ENCODE measurements at places on chromosomes 11 and 22.

DNA sequence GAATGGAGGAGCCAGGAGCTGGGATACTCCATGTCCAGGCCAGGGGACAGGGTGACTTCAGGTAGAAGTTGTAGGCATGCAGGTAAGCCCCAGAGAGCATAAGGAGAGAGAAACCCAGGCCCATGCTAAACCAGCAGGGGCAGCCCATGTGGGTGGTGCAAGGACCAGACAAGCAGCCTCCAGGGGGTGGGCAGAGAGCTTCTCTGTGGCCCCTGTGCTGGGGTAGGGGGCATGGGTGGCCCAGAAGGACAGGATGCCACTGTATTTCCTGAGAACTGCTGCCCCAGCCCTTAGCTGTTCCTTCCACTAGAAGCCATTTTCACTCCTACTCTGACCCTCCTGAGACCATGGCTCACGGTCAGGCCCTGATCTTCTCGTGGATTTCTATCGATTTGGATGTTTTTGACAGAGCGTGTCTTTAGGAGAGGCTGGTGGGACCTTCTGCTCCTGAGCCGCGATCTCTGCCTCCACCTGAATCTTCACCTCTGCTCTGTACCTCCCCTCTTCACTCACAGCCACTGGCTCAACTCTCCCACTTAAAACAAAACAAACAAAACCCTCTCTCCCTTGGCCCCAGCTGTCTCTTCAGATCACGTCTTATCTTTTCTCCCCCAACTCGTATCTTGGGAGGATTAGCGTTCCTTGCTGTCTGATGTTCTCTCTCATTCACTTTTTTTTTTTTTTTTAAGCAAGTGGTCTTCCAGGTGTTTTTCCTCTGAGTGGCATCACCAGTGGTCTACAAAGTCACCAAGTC, 112.2 kb downstream of the NECTIN1 start:
- no peak for DNase-seq

DNA sequence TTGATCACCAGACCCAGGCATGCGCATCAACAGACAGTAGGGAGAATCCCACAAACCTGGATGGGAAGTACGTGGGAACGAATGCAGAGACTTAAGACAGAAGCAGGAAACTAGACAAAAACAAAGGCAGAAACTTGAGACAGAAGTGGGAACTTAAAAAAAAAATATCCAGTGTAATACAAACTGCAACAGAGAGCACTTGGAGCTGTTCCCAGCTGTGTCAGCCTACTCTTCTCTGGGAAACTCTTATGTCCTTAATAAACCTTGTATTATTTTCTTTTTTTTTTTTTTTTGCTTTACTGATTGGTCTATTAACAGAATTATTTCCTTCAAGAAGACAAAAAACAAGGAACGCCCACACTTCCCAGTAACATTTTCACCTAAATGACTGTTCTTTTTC, 1818.1 kb upstream of the RAG2 start:
- no peak for DNase-seq

GRCh38 chr11:75586395-75586794, 24.3 kb downstream of the SERPINH1 start:
- no peak for DNase-seq

DNA sequence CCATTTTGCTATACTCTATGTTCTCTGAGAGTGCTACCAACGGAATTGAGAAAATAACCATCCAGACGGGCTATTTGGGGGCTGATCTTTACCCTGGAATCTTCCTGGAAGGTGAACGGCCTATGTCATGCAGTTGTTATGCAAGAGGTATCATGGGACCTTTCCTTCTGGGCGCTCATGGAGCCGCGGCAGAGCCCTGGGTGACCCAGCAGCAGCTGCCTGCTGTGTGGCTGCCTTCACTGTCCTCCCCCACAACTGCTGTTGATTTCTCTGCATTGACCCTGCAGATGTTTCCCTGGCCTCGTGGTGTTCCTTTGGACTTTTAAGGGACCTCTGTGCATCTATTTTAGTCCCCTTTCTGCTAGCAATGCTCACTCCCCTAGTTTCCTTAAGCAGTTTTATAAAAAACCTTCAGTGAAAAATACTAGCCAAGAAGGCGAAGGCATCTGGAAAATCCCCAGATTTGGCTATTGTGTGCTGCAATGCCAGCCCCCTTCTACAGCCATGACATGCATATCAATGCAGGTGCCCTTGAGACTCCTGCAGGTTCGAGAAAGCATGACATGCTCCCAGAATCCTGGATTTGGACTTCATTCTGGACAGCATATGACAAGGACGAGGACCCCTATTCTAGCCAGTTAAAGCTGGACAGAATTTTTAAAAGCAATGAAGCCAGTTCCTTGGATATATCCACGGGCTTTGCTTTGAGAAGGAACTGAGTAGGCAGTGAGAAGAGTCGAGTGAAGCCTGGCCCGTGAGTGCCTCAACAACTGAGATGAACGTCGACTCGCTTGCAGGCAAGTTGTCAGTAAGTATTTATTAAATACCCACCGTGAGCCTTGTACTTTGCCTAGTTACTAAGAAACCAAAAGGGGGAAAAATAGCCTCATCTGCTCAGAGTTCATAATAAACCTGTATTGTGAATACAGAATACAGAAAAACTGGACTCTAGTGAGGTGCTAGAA, at the start of gene SLC25A18:
TSS of gene SLC25A18 (plus strand) at position 593 of the 965 bp plus-strand sequence. CDS start 16,447 bp downstream, outside the sequence.
- no peak for DNase-seq

DNA sequence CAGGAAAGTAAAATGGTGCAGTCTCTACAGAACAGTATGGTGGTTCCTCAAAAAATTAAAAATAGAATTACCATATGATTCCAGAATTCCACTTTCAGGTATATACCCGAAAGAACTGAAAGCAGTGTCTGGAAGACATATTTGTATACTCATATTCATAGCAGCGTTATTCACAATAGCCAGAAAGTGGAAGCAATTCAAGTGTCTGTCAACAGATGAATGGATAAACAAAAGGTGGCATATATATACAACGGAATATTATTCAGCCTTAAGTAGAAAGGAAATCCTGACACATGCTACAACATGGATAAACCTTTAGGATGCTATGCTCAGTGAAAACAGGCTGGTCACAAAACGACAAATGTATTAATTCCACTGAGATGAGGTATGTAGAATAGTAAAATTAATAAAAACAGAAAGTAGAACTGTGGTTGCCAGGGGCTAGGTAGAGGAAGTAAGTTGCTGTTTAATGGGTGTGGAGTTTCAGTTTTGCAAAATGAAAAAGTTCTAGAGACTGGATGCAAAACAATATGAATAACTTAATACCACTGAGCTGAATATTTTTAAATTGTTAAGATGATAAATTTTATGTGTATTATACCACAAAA, 14.5 kb downstream of the SAA1 start:
- no peak for DNase-seq

DNA sequence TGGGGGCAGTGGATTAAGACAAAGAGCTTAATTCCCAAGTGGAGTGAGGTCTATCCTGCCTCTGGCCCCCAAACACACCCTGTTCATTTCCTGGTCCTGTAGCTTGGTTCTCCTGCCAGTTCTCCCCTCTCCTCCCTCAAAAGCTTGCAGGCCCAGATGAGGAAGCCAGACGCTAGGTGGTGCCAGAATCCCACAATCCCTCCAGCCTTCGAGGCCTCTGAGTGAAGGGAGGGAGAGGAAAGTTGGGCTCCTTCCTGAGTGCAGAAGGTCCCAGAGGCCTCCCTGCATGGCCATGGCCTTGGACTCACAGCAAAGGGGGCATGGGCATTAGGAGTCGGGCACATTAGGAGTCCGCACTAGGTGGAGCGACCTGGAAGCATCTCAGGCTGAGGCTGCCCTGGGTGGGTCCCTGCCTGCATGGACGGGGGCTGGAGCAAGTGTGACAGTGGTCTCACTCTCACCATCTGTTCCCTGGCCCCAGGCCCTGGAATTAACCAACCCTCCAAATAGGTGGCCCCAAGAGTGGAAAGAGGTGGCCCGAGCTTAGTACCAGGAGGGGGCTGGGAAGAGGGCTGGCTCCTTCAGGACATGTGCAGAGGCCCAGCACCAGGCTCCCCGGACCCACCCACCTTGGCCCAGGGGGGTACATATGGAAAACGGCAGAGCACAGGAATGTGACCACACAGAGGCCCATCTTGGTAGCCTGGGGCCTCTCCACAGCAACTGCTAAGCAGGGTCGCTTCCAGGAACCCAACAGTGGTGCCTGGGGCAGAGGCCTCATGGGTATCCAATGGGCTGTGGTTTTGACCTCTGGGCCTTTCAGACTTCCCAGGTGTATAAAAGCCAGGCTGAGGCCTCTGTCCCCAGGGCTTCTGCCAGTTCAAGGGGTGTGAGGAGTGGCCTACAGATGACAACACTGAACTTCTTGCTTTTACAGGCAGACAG, 5.2 kb downstream of the FXYD2 start:
- DNase-seq = no peak

DNA sequence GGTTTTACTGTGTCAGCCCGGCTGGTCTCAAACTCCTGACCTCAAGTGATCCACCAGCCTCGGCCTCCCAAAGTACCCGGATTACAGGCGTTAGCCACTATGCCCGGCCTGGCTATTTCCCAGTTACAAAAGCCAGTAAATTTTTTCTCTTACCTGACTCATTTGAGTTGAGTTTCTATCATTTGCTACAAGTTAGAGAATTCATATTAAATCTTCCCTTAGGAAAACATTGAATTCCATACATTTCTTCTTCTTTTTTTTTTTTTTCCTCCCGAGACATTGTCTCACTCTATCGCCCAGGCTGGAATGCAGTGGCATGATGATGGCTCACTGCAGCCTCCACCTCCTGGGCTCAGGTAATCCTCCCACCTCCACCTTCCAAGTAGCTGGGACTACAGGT, 26.0 kb downstream of the CHEK2 start:
- no peak for DNase-seq

DNA sequence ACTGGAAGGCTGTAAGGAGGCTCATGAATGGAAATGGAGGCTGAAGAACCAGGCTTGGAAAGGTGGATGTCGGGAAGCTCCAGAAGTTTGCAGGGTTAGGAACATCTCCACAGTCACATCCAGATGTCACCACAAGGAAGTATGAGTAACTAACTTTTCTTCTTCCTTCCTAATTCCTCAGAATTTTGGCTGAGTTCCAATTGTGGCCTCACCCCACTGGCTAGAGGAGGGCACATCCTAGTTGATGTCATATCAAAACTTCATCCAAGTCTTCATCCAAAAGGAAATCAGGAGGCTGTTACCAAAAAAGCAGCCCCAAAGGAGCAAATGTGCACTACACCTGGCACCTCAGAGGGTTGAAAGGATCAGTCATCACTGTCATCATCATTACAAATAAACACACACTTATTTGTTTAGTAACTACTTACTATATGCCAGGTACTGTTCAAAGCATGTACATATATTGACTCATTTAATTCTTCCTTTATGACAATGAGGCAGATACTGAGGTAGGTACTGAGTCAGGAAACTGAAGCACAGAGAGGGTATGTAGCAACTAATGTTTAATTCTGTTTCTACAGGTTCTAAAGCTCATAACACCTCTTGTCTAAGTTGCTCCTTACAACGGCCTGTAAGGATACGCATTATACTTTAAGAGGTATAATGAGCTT, 7.3 kb upstream of the PTPN5 start:
- DNase-seq = no peak

DNA sequence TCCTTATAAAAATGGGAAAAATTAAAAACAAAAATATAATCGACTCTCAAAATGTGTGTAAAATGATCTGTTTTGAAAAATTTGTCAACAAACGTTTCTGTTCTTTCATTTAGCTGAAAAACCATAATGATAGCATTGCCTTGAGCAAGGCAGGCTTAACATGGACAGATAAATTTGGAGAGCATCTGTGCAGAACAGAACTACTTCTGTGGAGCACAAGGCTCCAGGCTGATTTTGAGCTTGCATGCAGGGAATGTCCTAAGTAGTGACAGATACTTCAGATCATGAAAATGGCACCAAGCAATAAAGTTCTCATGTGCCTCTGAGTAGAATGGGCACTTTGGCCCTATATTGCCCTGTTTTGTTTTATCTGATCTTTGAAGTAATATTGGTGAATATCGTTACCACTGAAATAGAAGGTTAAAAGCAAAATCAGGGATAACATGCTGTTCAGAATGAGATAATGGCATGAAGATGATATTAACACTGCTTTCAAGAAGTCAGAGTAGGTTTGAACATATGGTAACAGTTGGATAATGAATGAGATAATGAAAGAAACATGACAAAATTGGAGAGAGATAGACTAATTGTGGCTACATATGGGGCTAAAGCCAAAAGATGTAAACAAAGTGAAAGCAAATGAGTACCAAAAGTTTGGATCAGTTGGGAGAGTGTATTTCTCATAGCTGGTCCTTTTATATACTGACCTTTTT, 730.5 kb upstream of the CCDC179 start:
- DNase-seq = no peak

GRCh38 chr11:116981266-116981885, 116.9 kb downstream of the SIK3 start:
- DNase-seq = no peak

GRCh38 chr11:120457996-120458395, 53.6 kb upstream of the GRIK4 start:
- no peak for DNase-seq

DNA sequence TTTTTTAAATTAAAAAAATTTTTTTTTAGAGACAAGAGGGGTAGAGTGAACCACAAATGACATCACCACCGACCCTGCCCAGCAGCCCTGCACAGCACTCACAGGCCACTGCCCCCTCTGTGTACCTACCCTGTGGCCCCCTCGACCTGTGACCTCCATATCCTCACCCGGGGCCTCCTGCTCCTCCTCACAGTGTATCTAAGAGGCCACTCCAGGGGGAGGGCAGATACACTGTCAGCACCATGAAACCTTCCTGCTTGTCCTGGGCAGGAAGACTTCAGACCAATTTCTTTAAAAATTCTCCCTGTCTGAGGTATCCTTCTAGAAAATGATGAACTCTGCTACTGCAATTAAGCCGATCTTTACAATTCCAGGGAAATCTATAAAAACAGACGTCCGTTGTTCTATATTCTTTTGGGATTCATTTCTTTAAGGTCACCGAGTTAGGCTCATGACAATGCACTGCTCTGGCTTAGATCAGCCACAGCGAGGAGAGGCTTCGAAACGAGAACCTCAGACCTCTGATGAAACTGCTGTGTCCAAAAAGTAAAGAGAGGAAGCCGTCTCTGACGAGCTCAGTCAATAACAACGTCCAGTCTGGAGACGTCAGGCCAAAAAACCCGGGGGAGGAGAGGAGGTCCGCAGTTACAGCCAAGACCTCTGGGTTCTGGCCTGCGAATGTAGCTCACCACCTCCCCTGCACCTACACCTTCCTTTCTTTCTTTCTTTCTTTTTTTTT, 17.5 kb downstream of the NFAM1 start:
- no peak for DNase-seq

- DNase-seq = no peak
Observed at GRCh38 chr22:43726322-43726721, 85.8 kb downstream of the EFCAB6 start.

DNA sequence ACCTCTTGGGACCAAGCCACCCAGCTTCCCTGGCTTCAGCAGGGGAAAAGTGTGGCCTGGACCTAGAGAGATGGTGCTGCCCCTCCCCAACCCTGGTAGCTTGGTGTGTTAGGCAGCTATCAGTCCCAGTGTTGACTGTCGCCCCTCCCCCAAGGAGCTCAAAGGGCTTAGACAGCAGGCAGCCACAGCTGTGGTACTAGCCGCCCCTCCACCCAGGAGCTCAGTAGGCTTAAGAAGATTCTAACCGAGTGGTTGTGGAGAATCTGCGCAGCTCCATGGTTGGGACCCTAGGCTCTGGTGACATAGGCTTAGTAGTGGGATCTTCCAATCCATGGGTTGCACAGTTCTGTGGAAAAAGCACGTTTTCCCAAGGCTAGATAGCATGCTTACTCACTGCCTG, 458.4 kb upstream of the LRRC4C start:
- no peak for DNase-seq

GRCh38 chr11:67317888-67318555, 14.7 kb downstream of the SSH3 start:
- no peak for DNase-seq

All from stimulated activated CD4-positive, alpha-beta T cell treated with anti-CD3 and anti-CD28 coated beads, Interleukin-1b, Interleukin-23, amount 100 ng/mL, for 4 hours (primary cell).